Tibial nerve (tissue), 4 donors: ENCODE measurements at places on chromosomes 16 and 17. TPM values are rescaled to one million over a fixed set of nuclear protein-coding genes. Genes with fewer than 3 reads are reported as not detected.

The CDRT15L2 gene
- not detected for total RNA-seq

The RSL1D1 gene
- total RNA-seq: 67.3 TPM

The CACNB1 gene
- 18.8 TPM for total RNA-seq

The CD300E gene
- total RNA-seq: under 0.01 TPM

The PLLP gene
- 162 TPM for total RNA-seq

The SHBG gene
- total RNA-seq: not detected

The SLC2A4 gene
- total RNA-seq: 5.7 TPM

The DNAAF1 gene
- total RNA-seq: 0.90 TPM

The MT4 gene
- not detected for total RNA-seq

The CLEC18A gene
- 2.1 TPM for total RNA-seq

The VEZF1 gene
- total RNA-seq: 66.0 TPM

The LGALS9 gene
- total RNA-seq: 14.3 TPM

The ASPA gene
- total RNA-seq: 19.2 TPM

The MT1M gene
- 103 TPM for total RNA-seq

The CDC6 gene
- total RNA-seq: 1.8 TPM

The NOXO1 gene
- total RNA-seq: not detected

The FAM171A2 gene
- 8.1 TPM for total RNA-seq

The GGT6 gene
- total RNA-seq: not detected

The LAT gene
- 12.6 TPM for total RNA-seq

The USP36 gene
- total RNA-seq: 50.9 TPM
